NCI-H460 (cell line): ENCODE measurements at places on chromosomes 11 and 22. TPM values are rescaled to one million over a fixed set of nuclear protein-coding genes. Genes with fewer than 3 reads are reported as not detected.

DNA sequence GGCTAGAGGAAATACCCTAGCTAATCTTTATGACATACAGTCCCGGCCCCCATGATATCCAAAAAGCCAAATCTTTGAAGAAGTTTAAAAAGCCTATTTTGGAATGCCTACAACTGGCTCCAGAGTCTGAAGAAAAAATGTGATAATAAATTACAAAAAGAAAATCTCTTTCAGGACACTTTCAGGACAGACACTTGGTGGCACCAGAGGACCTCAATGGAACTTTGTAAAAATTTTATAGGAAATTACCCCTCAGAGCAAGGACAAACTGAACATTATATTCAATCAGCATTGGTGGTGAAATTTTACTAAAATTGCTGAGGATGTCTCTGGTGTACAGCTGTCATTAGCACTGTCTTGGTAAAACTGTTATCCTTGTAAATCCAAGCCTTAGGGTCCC is 81.0 kb downstream of the CCDC73 start:
- DNase-seq: no peak

DNA sequence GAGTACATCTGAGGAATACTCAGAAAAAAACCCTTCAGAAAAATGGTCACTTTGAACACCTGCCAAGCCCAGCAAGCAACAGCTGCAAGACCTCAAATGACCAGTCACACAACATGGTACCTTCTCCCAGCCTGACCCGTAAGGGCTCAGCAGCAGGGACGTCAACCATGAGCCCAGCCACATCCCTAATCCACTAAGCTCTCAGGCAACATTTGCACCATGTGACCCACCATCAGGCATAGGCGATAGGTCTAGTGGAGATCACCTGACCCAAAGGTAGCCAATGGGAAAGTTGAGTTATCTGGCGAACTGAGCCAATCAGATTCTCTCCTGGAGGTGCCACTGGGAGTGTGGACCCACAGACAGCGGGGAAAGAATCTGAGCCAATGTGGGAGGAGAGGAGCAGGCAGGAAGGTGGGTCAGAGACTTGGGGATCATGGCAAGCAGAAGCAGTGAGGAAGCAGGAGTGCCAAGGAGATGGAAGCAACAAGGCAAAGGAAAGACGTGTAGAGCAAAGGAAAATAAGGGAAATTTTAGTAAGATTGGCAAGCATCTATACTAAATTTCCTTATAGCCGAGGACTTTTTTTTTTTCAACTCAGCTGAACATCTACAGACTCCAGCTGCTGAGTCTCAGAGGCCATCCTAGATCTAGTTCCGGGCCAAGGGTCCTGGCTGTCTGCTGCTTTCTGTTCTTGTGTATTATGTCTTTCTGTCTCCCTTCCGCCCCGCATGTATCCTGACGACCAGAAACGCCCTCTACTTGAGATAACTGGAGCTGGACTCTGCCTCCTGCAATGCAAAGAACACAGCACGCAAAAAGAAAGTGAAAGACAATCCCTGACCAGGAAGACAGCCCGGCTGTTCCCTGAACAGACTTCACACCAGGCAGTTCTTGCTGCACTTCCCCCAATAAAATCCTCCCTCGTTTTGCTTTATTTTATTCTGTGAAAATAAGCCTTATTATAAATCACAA is 11.0 kb upstream of the PLAAT2 start:
- peak; percentile 38 for DNase-seq

YPEL4 gene
- not detected in 2 replicates for total RNA-seq

GRCh38 chr11:20208622-20209111 is 48.4 kb upstream of the DBX1 start:
- no peak for DNase-seq

DNA sequence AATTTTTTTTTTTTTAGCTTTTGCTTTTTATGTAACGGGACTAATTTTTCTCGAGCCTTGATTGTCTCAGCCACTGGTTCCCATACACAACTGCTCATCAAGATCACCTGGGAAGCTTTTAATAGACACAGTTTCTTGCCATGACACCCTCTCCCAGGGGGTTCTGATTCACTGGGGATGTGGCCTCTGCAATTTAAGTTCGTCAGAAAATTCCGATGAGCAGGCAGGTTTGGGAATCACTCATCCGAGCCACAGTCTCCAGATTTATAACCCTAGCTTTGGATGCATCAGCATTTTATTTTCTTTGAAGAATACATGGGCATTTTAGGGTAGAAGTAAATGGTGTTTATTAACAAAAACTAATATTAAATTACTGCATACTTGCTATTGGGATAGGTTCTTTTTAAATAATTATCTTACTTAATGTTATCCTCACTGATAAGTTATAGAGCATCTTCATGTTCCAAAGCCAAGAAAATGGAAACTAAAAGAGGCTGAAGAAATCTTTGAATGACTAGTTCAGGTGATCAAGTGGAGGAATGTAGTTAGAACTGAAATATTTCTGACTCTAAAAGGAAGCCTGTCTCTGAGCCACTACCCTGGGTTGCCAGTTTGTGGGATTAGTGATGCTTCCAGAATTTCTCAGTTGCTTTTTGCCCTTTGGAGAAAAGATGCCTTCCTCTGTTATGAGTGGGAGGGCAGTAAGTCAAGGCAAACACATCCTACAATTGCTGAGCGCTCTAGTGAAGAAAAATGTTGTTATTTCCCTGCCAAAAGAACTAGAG is 319.0 kb downstream of the DDX10 start:
- DNase-seq: no peak

DNA sequence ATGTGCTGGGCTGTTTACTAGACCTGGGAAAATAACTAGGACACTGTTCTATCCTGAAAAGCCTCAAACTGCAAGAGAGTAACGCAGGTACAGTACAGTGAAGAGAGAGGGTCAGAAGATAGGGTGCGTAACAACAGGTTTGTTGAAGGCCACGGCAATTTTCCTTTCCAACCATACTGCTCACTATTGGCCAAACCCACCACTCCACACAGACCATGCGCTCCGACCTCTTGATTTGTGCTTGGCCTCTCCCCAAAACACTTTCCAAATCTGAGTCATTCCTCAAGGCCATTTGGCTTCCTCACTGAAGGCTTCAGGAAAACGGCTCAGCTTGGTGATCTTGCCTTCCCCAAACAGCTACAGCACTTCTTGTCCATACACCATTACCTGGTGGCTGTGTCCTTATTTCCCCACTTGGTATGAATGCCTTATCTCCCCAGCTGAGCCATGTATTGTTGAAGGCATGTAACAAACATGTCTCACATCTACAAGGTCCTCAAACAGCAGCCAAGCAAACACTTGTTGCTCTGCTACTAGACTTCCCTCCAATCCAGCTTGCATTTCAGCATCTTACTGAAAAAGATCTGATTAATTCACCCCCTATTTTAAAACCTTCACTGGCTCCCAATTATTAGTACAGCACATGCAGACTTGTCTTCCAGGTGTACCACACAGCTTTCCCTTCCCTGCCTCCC is 40.9 kb downstream of the TCF20 start:
- no peak for DNase-seq

C11orf52 gene
- total RNA-seq: 0.25 TPM in 1 of 2 replicates, not detected in the other

DNA sequence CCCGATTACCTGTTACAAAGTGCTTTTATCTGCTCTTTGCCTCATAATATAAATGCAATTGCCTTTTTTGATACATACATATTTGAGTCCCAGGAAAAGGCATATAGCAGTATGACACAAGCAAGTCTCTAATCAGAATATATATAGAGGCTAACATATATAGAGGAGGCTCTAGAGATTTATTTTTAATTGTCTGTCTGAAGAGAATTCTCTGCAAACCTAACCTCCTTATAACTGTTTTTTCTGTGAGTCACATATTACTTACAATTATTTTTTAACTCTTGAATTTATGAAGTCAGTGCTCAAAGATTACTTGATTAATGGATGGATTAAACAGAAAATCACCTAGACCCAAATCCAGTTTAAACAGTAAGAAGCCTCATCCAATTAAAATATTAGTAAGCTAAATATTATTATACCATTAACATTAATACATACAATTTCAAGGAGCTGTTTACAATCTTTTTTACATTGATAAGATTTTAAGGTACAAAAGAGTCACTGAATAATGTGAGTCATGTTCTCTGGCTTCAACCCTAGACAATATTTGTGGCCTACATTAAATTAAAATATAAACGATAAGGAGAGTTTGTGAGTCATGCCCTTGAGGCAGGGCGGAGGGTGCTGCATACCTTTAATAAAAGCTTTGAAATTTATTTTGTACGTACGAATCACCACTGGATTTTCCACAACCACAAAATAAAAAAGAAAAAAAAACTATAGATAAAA is 19.2 kb upstream of the MMP13 start:
- no peak for DNase-seq

PTPRCAP gene
- not detected in 2 replicates for total RNA-seq

APBB1 gene
- total RNA-seq: 6.9 and 8.5 TPM in 2 replicates

ELMOD1 gene
- 0.12 TPM in 1 of 2 replicates, not detected in the other for total RNA-seq

DNA sequence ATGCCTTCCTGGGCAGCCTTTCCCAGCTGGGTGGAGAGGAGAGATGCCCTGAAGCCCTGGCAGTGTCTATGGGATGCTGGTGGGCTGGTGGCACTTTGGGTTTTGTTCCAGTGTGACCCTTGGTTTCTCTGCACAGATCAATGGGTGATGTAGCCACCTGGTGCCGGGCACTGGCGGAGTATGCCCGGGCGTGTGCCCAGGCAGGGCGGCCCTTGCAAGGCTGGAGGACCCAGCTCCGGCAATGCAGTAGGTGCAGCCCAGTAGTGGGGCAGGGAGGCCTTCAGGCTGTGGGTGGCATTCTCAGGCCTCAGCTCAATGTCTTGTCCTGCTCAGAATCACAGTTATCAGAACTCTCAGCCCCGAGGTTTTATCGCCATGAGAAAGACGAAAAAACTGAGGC is 11.9 kb downstream of the OTOG start:
- DNase-seq: no peak

DNA sequence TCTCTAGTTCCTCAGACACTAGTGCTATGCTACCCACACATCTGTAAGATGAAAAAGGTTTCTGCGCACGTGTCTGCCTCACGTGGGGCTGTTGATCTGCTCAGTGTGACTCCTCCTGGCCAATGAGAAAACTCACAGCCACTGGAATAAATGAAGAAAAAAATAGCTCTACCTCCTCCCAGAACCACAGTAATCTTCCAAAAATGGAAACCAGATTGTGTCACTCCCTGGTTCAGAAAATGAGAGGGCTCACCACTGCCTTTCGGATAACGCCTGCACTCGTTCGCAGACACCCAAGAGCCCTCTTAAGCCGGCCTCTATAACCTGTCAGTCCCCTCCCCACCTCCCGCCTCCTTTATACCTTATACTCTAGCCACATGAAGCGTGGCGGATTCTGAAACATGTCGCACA is 5.1 kb downstream of the APBB1 start:
- no peak for DNase-seq

GRCh38 chr11:13216019-13216710 is 61.4 kb upstream of the BMAL1 start:
- DNase-seq: peak; percentile 78

- DNase-seq: no peak
Measured at GRCh38 chr11:120655589-120655988, 144.0 kb downstream of the GRIK4 start.

HORMAD2 gene
- not detected in 2 replicates for total RNA-seq

- peak; percentile 31 for DNase-seq
Measured at GRCh38 chr22:40176921-40177737, 596 bp upstream of the TNRC6B start.

GRCh38 chr11:117458275-117459122 is 130.8 kb downstream of the CEP164 start:
- no peak for DNase-seq

- peak; percentile 72 for DNase-seq
Measured at GRCh38 chr11:123054301-123055065, 7.5 kb downstream of the HSPA8 start.

- no peak for DNase-seq
Measured at GRCh38 chr11:111298413-111299100, at the start of gene POU2AF3. Gene POU2AF3 (plus strand): TSS chr11:111298546. CDS start chr11:111298582, 36 bp downstream.

SEZ6L gene
- not detected in 2 replicates for total RNA-seq
